ENCODE measurements at places on chromosomes 13 and 19.

- H3K36me3 ChIP-seq = peaks cover 52% of the 10 kb centered on the region
- DNase-seq = no peak
- H3K4me3 ChIP-seq = no peak overlapping the region
- peaks cover 28% of the 10 kb centered on the region for H3K4me1 ChIP-seq
These were observed 3.7 kb downstream of the CALM3 start for GRCh38 chr19:46604781-46605355.

DNA sequence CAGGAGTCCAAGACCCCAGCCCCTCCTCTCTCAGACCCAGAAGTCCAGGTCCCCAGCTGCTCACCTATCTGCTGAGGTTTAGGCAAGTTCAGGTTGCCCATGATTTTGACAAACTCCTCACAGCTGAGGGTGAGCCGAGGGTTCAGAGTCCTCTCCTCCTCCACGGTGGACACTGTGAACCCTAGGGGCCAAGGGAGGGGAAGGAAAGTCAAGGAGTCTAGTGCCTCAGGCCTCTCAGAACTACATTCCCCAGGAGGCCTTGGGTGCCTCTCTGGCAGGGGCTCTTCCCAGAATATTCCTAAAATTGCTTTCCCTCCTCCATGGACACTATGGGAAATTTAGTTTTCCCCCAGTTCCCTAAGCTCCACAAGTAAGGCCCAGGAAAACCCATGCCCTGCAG is 3.3 kb upstream of the PHLDB3 start:
- no peak overlapping the region for H3K4me3 ChIP-seq
- no peak overlapping the region for H3K27ac ChIP-seq
- H3K36me3 ChIP-seq = peaks cover 40% of the 10 kb centered on the region
- DNase-seq = no peak
- no peaks in the 10 kb centered on the region for H3K27me3 ChIP-seq
- H3K4me1 ChIP-seq = peaks cover 21% of the 10 kb centered on the region

GRCh38 chr19:37874784-37875183 is 31.6 kb downstream of the WDR87 start:
- no peaks in the 10 kb centered on the region for H3K4me1 ChIP-seq
- H3K27me3 ChIP-seq = no peaks in the 10 kb centered on the region
- no peak overlapping the region for H3K4me3 ChIP-seq
- no peak for DNase-seq
- no peak overlapping the region for H3K27ac ChIP-seq

GRCh38 chr19:9943744-9944143 is 7.4 kb upstream of the OLFM2 start:
- H3K4me1 ChIP-seq = peaks cover 3% of the 10 kb centered on the region
- no peak overlapping the region for H3K4me3 ChIP-seq
- no peak for DNase-seq
- H3K27me3 ChIP-seq = peaks cover 15% of the 10 kb centered on the region
- H3K27ac ChIP-seq = no peak overlapping the region

- H3K27ac ChIP-seq = no peak overlapping the region
- no peaks in the 10 kb centered on the region for H3K36me3 ChIP-seq
- peaks cover 2% of the 10 kb centered on the region for H3K27me3 ChIP-seq
- no peak for DNase-seq
- peaks cover 35% of the 10 kb centered on the region for H3K4me1 ChIP-seq
- no peak overlapping the region for H3K4me3 ChIP-seq
These were observed 69.8 kb upstream of the SERP2 start for GRCh38 chr13:44303681-44304432.

GRCh38 chr13:77714119-77714755 is 16.8 kb downstream of the SLAIN1 start:
- no peaks in the 10 kb centered on the region for H3K27me3 ChIP-seq
- peaks cover 2% of the 10 kb centered on the region for H3K4me1 ChIP-seq
- no peak overlapping the region for H3K27ac ChIP-seq
- DNase-seq = no peak

DNA sequence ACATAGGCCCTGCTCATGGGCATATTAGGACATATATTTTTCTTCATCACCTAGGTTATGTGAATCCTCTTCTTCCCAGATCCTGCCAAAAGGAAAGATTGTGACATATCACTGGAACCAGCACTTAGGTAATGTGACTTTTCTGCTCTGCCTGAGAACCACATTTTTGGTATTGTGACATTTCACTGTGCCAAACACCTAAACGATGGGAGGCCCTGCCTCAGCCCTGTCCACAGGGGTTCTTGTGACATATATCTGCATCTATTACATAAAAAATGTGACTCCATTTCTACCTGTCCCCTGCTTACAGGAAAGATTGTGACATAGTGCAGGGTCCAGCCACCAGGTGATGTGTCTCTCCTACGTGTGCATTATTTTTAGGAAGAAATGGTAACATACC is 18.5 kb upstream of the ZNF730 start:
- H3K36me3 ChIP-seq = peaks cover 2% of the 10 kb centered on the region
- no peak overlapping the region for H3K27ac ChIP-seq
- no peaks in the 10 kb centered on the region for H3K27me3 ChIP-seq
- DNase-seq = no peak
- no peaks in the 10 kb centered on the region for H3K4me1 ChIP-seq

- peaks cover 9% of the 10 kb centered on the region for H3K27me3 ChIP-seq
- no peaks in the 10 kb centered on the region for H3K36me3 ChIP-seq
These were observed 89.3 kb downstream of the SPACA7 start for GRCh38 chr13:112465251-112466131.
